Stimulated activated CD4-positive, alpha-beta T cell treated with anti-CD3 and anti-CD28 coated beads, Interleukin-15, amount 100 ng/mL, for 1 hour (primary cell): ENCODE measurements at places on chromosomes 3 and 15.

DNA sequence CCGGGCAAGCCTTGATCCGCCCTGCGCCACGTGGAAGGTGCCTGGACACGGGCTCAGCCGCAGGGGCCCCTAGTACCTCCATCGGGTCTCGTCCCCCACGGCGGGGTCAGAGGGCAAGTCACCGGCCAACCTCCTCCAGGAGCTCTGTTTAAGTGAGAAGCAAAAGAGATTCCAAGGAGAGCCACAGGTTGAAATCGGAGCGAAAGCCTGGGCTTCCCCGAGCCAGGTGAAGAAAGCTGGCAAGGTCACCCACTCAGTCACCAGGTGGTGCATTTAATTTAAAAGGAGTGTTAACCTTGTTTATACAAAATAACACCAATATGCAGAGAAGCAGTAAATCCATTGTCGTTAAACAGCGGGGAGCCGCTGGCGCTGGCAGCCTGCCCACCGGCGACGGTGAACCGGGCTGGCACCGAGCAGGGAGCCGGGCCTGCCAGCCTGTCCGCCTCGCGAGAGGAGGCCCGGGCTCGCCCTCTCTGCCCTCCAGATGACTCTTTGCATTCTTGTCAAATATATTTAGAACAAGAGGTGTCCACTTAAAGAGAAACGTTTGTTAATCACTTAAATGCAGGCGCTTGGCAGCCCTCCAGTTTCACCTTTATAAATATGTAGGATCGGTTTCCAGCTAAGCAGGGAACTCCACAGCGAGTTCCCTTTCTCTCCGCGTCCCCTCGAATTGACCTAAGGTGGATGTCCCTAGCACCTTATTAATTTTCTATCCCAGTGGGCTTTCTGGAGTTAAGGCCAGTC lies 277.3 kb upstream of the NR2F2 start:
- DNase-seq: no peak

GRCh38 chr15:44438402-44438801 lies 11.0 kb downstream of the CTDSPL2 start:
- no peak for DNase-seq

- no peak for DNase-seq
These were observed 5.8 kb downstream of the ANO10 start for GRCh38 chr3:43616034-43616433.

DNA sequence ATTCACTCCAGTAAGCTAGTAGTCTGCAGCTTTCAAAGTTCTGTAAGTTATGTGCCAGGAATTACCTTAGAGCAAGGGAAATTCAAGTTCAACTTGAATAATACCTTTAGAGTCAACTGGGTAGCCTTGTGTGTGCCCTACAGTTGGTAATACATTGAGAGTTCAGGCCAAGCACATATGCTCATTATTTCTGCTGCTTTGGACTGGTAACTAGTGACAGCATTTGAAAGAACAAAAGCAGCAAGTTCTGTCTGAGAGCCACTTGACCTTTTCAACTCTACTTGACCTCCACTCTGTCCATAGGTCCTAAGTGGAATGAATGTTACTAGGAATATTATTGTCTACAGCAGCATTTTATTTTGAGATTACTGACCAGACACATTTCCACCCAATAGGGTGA lies 723.5 kb downstream of the NLGN1 start:
- no peak for DNase-seq
